ENCODE measurements at places on chromosomes 1 and 21.

DNA sequence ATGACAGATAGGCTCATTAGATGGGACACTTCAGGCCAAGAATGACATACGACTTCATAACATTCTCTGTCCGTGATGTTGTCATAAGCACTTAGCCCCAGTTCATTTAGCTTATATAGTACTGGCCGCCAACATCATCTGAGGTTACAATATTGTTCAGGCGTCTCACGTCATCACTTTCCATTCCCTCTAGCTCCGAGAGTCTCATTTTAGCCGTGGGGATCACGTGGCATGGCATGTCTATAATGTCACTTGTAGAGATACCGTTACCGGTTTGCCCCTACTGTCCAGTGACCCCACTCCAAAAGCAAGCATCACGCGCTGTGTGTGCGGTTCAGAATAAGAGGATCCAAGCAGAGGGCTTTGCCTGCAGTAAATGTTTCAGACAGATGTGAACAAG lies 34.6 kb upstream of the HEATR1 start:
- peak; percentile 40 for DNase-seq

- no peak for DNase-seq
These were observed 16.2 kb downstream of the RHOU start for GRCh38 chr1:228751360-228752098.

- peak; percentile 48 for DNase-seq
These were observed 2.8 kb downstream of the FAM43B start for GRCh38 chr1:20555025-20555757.

- DNase-seq = no peak
These were observed 249.2 kb upstream of the PKN2 start for GRCh38 chr1:88434836-88435235.

DNA sequence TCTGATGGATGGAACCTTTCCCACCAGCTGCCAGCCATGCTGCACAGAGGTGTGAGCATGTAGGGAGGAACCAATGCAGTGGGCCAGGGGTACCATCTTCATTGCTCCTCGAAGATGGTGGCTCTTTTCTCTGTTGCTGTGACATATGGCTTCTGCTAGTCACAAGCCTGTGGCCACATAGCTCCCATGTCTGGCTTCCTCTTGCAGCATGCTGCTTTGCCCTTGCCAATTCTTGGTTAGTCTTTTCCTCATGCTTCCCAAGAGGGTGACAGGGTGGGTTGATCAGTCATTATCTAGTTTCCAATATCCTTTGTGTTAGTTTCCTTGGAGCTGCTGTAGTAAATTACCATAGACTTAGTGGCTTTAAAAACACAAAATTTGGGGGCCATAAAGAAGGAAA lies 123.4 kb downstream of the ETS2 start:
- no peak for DNase-seq

DNA sequence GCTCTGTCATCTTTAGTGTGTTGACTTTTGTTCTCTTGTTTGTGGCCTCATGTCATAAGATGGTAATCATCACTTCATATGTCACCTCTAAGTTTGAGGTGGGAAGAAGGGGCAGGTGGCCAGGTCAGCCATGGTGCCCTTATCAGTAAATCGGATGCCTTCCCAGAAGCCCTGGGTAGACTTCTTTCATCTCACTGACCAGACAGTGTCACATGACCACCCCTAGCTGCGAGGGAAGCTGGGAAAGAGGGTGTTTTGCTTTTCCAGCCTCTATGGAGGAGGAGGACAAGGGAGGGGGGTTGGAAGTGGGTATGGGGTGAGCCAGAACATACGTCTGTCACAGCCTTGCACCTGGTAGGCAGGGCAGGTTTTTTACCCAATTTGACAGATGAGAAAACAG lies 28.6 kb downstream of the TNFRSF1B start:
- no peak for DNase-seq

DNA sequence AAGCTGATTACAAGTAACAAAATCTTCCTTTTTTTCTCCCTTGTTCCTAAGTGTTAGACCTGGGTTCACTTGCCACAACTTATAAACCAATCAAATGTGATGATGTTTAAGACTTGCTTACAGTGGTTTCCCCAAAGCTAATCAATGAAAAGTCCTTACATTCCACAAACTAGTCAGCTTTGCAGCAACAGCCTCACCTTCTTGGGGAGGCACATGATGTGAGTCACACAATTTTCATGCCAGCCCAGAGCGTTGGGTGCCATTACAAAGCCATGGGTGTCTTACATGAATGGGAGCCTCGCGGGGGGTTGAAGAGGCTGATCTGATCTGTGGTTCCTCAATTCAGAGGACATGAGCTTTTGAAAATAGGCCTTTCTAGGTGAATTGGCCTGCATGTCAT lies 91.6 kb upstream of the UBE2U start:
- DNase-seq = no peak

DNA sequence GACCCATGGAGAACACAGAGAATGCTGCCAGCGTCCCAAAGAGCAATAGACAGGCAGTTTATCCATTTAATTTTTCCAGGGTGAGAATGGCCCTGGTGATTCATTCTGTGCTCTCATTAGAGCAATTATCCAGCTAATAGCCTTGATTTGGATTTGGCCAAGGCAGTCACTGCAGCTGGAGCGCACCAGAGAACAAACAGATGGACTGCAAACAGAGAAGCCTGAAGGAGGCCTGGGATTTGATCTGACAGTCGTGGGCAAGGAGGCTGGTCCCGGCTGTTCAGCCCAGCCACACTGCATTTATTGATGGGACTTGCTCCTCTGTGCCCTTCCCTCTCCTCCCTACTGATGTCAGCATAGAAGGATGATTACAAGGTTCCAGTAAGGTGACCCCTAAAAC lies 353.9 kb upstream of the C1orf174 start:
- DNase-seq = no peak

DNA sequence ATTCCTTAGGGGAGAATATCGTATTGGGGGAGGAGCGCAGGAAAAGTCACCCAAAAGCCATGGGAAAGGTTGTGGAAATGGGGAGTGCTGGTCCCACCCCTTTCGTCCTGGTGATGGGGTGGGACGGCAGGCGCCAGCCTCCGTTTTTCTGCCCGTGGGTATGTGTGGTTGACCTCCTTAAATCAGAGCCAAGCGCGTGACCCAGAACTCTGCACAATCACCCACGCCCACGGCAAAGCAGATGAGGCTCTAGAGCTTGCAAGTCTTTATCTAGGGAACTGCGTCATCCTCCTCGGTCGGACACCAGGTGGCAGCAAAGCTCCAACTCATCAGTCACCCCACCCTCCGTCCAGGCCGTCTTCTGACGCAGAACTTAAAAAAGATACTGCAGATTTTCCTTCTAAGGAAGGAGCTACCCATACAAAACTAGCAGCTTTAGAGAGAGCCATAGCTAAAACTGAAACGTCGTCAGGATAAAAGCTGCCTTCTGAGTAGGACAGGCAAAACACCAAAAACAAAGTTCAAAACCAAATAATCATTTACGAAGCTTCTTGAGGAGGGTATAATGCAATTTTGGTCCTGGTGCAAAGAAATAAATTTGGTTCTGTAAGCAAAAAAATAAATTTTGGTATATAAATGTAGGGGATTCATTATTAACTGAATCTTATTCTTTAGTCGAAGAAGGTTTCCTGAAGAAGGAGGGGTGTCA lies 62.0 kb downstream of the TBX19 start:
- peak; percentile 92 for DNase-seq

DNA sequence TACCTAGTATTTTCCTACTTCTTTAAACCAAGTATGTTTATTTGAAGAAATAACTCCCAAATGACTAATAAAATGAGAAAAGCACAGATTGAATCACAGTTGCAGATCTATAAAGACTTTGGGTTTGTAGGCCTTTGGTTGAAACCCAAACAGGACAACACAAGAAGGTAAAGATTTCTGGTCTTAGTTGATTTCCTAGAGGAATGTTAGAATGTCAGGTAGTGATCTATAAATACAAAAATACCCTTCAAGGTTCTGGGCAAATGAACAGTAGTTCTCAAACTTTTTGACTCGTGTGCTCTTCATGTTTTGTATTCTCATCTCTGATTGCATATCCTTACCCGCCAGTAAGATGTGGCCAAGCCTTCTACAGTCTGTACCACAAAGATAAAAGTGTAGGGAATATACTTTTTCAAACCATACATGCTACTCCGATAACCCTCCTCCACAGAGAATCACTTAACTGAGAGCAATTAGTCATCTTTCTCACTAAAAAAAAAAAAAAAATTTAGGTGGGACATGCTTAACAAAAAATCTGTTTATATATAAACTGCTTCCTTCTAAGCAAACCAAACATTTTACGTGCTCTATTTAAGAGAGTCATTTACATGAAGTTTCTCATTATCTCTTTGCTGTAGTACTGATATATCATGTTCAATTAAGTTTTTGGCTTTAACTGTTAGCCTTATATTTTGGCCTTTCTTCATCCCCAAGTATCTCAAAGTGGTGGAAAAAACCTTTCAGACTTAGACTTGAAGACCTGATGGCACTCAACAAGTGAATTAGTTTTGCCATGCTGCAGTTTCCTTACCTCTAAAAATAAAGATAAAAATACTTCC lies 36.0 kb downstream of the CNIH4 start:
- DNase-seq = no peak

GRCh38 chr1:239545466-239545865 lies 159.1 kb downstream of the CHRM3 start:
- no peak for DNase-seq

- no peak for DNase-seq
These were observed 62.9 kb downstream of the CLSTN1 start for GRCh38 chr1:9760824-9761223.

DNA sequence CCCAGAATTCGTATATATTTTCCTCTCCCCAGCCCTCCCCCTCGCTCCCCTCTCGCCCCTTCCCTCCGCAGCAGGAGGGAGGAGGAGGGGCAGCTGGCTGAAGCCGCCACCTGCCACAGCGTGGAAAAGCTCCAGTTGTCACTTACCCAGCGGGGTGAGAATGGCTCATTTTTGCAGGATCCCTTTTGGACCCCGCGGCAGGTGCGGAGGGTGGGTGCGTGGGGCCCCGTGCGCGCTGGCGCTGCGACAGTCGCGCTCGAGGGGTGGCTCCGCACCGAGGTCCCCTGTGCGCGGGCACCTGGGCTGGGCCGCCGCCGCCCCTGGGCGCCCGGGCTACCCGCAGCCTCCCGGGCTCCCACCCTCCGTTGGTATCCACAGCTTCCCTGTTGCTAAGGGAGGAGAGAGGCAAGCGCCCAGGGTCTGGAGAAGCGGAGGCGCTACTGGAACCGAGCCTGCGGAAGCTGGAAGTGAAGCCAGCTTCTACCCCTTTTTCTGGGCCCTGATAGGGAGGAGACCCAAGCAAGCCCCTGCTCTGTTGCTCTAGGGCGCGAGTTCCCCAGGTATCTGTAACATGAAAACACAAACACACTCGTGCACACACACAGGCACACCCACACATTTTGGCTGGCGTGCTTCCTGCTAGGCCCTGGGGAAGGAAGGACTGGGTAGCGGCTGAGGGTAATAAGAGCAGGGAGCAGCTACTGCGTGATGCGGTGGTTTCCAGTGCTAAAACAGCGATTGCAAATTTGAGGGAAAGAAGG lies at the start of gene ERICH3:
Gene ERICH3 (minus strand): TSS at position 442 of the 761 bp plus-strand sequence. CDS start 273 bp downstream, at position 169.
- DNase-seq = peak; percentile 41

GRCh38 chr1:48887796-48888195 lies 111.1 kb upstream of the BEND5 start:
- DNase-seq = no peak

Data from femur (tissue), 1 donor.